ENCODE measurements at places on chromosomes 3 and 15.

DNA sequence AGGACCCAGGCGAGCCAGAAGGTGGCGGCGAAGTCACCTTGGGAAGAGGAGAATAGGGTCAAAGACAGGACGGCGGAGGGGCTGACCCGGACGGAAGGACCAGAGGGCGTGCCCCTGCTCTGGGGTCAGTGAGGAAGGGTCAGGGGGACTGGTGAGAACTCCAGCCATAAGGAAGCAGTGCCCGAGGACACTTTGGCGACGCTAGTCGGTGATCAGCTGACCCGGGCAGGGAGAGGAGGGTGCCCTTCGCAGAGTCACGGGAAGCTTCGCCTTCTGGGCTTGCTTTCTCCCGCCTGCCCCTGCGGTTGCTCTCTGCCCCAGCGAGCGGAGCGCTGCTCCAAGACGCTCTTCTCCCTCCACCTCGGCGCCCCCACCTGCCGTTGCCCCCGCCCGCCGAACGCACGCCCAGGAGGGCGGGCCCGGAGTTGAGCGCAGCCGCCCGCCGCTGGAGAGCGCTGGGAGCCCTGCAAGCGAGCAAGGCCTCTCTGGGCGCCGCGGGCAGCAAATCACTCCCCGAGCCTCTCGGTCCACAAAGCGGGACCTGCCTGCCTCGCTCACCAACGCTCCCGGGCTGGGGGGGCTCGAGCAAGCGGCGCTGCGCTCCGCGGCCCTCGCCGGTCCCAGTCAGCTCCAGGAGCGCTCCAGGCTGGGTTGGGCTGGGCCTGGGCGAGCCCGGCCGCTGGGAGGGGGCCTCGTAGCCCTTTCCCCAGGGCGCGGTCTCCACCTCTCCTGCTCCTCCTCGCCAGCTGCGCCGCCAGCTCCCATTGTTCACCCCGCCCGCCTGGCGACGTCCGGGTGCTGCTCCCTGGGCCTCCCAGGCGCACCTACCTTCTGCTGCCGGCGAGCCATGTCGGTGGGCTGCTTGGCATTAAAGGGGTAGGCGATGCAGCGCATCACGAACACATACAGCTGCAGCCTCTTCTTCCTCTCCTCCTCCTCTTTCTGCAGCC is 1.2 kb downstream of the CADPS start:
- no peak for DNase-seq

- DNase-seq = no peak
Observed at GRCh38 chr15:35705030-35705883, 159.3 kb upstream of the DPH6 start.

DNA sequence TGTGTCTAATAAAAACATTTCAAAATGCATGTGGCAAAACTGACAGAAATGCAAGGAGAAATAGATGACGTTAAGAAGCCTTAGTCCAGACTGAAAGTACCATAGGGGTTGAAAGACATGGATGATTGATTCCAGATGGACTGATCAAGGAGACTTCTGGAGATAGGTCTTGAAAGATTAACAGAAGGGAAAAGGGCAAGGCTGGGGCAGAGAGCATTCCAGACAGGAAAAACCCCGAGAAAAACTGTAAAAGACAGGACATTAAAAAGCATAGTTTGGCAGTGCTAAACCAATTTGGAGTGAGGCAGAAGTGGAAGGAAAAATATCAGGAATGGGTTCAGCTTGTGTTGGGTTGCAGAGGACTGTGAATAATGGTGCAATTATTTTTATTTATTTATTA is 375.2 kb upstream of the SGO1 start:
- no peak for DNase-seq

DNA sequence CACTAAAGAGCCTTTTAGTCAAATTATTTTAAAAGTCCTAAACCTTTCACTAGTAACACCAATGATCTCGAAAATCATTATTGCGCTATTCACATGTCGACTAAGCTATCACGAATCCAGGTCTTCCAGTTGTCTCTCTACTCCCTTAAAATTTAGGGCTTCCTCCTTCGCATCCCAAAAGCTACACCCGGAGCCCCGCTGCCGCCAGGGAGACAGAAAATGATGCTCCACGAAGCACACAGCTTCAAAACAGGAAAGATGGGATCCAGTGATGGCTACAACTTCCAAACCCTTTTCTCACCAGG is 253 bp downstream of the IFT80 start:
- DNase-seq = no peak

DNA sequence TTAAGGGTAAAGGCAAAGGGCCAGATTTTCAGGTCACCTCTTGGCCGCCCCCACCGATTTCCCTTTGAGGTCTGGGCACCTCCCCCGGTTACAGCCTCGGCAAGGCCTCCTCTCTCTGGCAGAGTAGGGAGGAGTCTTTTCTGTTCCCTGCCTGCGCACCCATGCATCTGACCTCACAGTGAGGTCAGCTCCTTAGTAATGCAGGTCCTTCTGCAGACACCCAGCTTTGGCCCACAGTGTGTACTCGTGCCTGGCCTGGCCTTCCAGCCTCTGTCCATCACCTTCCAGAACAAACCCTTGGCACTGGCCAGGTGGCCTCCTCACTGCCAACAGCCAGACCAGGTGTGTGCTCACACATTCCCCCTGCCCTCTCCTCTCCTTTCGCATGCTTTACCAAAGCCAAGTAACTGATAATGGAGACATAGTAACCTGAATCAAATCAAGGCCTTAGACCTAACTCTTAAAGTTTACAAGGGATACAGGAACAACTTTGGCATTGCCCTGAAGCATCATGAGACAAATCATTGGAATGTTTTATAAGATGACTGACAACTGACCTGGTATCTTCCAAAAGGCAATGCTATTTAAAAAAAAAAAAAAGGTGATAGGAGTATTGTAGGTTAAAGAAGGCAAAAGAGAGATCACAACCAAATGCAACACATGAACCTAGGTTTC is 61.3 kb downstream of the CORO2B start:
- no peak for DNase-seq

GRCh38 chr3:197258168-197258755 is 40.1 kb downstream of the DLG1 start:
- DNase-seq = no peak

DNA sequence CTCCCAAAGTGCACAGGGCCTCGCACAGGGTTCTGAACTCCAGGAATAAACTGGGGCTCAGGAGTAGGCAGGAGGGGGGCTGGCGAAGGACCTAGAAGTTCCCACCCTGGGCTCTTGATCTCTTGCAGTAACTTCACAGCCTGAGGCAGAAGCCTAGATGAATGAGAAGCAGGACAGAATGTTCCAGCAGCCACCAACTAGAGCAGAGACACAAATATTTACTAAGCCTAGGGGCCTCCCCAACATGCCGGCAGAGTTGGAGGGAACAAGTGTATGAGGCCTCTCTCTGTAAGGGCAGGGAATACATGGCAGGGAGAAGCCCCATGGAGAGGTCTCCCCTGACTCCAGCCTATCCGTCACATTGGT is 25.3 kb upstream of the C15orf39 start:
- DNase-seq = no peak

- DNase-seq = no peak
Observed at GRCh38 chr3:31145062-31145461, 250.6 kb upstream of the GADL1 start.

- DNase-seq = no peak
Observed at GRCh38 chr3:186097317-186097662, 11.6 kb downstream of the ETV5 start.

GRCh38 chr15:85976986-85977385 is 102.7 kb upstream of the AGBL1 start:
- DNase-seq = no peak

DNA sequence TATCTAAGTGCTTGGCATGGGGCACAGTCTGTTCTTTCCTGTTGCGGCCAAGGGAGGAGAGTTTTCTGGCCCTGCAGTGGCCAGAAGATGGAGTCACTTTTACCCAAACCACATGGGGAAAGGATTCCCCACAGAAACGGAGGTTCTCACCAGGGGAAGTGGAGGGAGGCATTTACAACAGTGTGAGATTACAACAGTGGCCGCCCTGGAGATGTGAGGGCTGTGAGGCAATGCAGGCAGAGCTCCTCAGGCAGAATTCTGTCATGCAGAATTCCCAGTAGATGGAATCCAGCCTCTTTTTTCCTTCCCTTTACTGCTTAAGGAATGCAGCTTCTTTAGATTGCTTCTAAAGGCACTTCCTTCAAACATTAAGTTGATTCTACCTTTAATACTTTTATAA is 83.1 kb downstream of the CACNA1D start:
- no peak for DNase-seq

DNA sequence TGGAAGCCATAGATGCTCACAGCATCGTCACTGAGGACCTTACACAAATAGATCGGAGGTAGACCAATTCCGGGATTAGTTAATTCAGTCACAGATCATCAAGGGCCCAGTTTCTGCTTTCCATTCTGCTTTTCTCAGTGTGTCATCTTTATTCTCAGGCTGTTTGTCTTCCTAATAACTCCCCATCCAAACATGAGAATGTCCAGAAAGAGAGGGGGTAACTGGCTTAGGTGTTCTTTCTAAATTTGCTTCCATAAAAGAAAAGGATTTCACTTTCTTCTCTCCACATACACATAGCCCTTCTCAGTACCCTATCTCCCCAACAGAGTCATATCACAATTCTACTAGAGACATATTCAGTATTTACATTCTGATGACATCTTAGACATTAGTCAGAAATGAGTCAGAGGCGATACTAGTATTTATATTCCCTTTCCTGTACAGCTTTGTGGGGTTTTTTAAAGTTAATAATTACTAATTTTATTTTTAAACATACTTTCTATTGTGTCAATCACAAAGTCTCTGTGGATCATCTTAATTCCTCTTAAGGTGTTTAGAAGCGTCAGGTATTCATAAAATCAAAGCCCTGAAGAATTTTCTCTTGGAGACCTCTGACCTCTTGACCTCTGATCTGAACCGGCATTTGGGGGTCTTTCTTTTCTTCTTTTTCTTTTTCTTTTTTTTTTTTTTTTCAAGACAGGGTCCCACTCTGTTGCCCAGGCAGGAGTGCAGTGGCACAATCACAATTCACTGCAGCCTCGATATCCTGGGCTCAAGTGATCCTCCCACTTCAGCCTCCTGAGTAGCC is 24.3 kb upstream of the IL12A start:
- no peak for DNase-seq

DNA sequence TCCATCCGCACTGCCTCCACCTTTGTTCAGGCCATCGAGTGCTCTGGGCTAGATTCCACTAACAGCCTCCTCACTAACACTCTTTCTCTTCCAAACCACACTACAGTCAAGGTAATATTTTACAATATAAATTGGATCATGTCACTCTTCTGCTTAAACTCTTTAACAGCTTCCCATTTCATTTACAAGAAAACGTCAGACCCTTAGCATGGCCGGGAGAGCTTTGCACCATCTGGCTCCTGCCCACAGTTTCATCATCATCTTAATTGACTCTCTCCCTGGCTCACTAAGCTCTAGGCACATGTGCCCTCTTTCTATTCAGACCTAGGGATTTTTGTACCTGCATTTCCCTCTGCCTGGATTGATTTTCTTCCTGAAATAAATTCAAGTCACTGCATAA is 354.7 kb downstream of the FGF12 start:
- DNase-seq = no peak

DNA sequence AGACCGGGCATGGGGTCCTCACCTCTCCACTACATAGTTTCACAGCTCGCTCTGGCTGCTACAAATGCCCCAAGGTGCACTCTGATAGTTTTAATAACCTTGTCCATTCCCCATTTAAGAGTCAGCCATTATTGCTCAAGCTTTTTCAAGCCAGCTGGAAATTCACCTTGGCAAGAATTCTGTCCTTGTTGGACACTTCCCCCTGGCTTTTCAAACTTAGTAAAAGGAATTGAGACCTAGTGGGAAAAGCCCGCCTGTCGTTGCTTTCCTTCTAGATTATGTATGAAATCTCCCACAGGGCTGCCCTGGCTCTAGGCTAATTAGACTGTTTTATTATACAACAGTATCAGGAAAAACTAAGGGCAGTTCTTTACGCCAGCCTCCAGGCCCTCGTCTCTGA is 293.7 kb upstream of the GADL1 start:
- DNase-seq = no peak

- DNase-seq = no peak
Observed at GRCh38 chr3:195139091-195139875, 131.7 kb downstream of the XXYLT1 start.

DNA sequence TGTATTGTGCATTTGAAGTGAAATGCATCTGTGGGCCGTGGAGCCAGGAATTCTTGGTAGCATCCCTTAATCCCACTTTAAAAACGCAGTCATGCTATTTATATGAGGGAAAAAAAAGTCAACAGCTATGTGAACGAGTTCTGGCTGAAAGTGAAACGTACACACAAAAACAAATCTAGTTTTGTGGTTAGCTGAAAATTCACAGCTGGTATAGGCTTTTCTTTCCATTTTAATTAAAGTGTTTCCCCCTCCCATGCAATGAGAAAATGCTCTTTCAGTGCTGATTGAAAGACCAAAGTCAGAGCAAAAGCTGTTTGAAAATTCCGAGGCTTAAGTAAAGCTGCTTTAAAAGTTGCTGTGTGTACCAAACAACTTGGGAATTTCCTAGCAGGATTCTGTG is 297.4 kb downstream of the PLCL2 start:
- DNase-seq = no peak

DNA sequence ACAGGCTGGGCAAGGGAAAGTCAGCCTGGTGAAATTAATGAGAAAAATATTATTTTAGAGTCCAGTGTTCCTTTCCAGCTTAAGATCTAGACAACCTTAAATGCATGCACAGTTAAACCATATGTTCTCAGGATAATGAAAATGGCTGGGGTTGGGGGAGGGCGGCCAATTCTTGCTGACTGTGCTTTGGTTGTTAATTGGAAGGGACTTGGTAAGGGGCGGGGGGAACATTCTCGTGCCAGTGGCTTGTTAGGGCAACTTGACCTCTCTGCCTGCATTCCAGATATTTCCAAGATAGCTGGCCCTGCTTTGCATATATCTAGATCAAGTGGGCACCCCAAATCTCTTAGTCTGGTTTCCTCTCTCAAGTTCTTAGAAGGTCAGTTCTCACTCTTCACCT is 112.5 kb downstream of the TOP2B start:
- no peak for DNase-seq

- no peak for DNase-seq
Observed at GRCh38 chr3:170132335-170132734, 49.2 kb downstream of the PHC3 start.

DNA sequence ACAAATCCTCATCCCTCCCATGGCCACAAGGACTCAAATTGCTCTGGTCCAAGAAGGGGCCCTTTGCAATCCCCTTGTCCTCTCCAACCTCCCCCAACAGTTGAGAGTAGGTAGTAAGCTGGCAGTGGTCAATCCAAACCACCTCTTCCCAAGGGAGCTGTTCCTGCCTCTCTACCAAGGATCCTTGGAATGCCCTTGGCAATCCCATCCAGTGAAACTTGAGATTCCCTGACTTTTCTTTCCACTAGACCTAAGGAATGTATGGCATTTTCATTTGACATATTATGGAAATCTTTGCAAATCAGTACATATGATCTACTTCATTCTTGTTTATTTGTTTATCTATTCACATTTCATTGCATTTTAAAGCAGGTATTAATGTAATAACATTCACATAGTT is 4.8 kb upstream of the RBP2 start:
- no peak for DNase-seq

Measured in stimulated activated CD4-positive, alpha-beta T cell treated with anti-CD3 and anti-CD28 coated beads, Interleukin-4, amount 100 ng/mL, for 1 hour (primary cell).